NCI-H82 (cell line): ENCODE measurements at places on chromosomes 11 and 22.

GRCh38 chr22:49795521-49795920 is 32.2 kb downstream of the BRD1 start:
- DNase-seq, result no peak

- DNase-seq, result no peak
Measured at GRCh38 chr22:32380991-32381390, 23.3 kb downstream of the RFPL3 start.

GRCh38 chr11:44139565-44140330 is 44.3 kb downstream of the EXT2 start:
- DNase-seq, result no peak

- DNase-seq, result no peak
Measured at GRCh38 chr22:46609175-46609690, 11.0 kb upstream of the GRAMD4 start.

- peak; percentile 9 for DNase-seq
Measured at GRCh38 chr11:131943295-131943694, 572.9 kb downstream of the NTM start.
